ENCODE measurements at places on chromosomes 4 and X.

GRCh38 chrX:41857670-41858069, 65.7 kb downstream of the CASK start:
- no peak for DNase-seq

- DNase-seq, result no peak
Measured at GRCh38 chr4:119081943-119082342, 53.7 kb upstream of the MYOZ2 start.

GRCh38 chrX:5829060-5829459, 399.6 kb downstream of the NLGN4X start:
- no peak for DNase-seq

GRCh38 chrX:32137525-32137924, 1065.7 kb upstream of the FTHL17 start:
- DNase-seq, result no peak

DNA sequence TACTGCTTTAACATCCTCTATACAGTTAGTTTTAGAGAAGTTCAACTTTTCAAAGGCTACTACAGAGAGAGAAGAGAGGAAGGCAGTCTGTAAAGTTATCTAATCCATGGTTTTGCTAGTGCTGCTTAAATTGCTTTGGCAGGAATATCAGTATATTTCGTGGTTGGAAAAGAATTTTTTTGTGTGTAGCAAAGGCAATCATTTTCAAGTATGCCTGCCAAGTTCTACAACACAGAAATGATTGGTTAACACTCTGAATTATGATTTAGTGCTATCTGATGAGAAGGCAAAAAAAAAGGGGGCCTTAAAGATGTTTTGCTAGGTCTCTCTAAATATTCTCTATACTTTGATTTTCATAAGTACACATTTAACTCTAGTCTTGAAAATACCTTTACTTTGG, 133.1 kb downstream of the JADE1 start:
- no peak for DNase-seq

DNA sequence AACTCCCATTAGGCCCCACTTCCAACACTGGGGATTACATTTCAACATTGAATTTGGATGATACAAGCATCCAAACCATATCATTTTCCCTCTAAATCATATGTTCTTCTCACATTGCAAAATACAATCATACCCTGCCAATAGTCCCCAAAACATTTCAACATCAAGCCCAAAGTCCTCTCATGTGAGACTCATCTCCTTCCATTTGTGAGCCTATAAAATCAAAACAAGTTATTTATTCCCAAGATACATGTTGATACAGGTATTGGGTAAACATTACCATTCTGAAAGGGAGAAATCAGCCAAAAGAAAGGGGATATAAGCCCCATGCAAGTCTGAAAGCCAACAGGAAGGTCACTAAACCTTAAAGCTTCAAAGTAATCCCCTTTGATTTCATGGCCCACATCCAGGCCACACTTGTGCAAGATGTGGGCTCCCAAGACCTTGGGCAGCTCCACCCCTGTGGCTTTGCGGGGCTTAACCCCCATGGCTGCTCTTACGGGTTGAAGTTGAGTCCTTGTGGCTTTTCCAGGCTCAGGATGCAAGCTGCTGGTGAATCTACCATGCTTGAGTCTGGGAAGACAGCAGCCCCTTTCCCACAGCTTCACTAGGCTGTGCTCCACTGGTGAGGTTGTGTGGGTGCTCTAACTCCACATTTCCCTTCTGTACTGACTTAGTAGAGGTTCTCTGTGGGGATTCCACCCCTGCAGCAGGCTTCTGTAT, 40.6 kb upstream of the SERTM2 start:
- no peak for DNase-seq

- no peak for DNase-seq
Measured at GRCh38 chr4:113824396-113824795, 62.9 kb upstream of the CAMK2D start.

DNA sequence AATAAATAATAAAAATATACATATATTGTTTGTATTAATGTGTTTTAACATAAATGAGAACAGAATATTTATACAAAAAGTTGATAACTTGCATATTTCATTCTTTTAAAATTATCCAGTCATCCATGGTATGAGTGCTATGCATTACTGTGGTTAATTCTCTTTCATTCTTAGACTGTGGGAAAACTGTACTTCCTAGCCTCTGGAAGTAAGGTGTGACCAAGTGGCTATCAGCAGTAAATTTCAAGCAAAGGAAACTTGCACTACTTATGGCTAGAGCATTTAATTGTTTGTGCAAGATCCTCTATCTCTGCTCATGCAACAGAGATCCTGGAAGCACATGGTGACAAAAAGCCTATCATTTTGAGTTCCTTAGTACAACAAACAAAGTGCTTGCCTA, 1054.5 kb upstream of the PABPC4L start:
- DNase-seq, result no peak
